ENCODE measurements at places on chromosomes 4 and X. TPM values are rescaled to one million over a fixed set of nuclear protein-coding genes. Genes with fewer than 3 reads are reported as not detected.

The RPA4 gene
- 1.4 TPM for total RNA-seq

The BMP3 gene
- total RNA-seq, result 10.1 TPM

The FHIP1A gene
- 13.9 TPM for total RNA-seq

The MAGEC2 gene
- not detected for total RNA-seq

The VEGFC gene
- 4.4 TPM for total RNA-seq
